ENCODE measurements at places on chromosomes 7 and 10.

DNA sequence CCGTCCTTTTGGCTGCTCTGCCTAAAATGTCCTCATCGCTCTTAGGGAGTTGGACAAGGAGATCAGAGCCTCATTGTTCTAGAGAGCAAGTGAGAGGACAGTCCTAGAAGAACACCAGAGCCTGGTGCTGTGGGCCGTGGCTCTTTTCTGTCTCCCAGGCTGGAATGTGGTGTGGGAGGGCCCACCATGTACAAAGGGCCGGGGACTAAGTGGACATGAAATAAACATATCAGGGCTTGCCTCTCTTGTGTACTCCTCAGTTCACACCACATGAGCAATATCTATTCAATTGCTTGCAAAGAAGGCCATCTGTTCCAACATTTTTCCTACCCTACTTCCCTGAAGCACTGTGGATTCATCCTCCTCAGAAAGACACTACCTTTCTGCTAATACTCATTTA, 510.4 kb downstream of the SUGCT start:
- DNase-seq: no peak

DNA sequence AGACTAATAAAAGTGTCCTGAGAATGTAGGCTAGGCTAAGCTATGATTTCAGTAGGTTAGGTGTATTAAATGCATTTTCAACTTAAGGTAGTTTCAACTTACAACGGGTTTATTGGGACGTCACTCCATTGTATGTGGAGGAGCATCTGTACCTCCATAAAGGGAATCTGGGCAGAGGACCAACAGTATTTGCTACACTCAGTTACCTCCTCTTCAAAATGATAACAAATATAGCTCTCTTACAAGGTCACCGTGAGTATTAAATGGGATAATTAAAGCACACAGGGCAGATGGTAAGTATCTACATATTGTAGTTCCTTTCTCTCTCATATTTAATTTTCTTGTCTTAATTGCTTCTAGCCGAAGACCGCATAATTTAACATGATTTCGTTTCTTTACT, 59.0 kb upstream of the FGL2 start:
- no peak for DNase-seq

DNA sequence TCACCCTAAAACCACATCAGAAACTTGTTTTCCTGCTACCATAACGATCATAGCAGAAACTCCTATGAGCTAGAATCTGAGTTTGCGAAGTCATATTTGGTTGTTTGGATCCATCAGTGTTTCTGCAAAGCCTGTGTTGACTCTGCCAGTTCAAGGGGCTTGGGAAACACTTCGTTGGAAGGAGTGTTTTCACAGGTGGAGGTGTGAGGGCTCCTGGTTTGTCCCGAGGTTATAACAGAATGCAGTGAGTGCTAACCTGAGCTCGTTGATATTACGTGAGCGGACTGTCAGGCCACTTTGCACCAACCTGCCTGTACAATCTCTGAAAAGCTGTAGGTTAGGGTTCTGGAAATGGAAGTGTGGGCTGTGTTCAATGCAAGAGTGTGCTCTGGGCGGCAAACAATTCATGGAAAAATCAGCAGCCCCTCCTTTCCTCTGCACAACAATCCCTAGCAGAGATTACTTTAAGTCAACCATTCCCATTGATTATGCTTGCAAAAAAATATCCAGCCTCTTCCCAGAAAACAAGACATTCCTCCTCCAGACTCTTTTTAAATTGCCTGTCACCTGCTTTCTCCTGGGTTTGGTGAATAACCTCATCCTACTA, 622.0 kb downstream of the TYW1 start:
- DNase-seq: no peak

DNA sequence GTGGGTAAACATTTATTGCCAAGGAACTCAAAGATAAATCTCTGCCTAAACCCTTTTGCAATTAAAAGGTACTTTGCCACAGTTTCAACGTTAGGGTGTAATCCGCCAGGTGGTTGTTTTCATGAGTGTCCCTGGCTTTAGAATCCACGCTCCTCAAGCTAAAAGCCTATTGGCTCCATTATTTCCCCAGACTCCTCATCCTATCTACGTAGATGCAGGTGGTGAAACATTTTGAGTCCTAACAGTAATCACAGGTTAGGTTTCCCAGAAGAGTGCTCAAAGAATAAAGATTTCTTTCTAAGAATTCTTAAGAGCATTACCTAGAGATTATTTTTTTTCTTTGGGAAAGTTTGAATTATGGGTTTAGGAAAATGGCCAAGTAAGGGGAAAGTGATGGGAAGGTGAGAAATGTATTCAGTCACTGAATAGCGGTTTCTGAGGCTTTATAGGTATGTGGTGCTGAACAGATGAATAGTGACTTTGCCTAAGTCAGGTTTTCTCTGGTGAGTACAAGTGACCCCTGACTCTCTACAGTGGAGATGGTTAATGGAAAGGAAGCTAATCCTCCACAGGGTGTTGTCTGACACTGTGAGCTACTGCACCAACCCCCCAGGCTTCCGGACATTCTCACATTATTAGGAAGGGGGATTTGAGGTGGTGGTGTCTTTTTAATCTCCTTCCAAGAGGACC, 60.2 kb downstream of the NRP1 start:
- DNase-seq: no peak

GRCh38 chr7:55486192-55486590, 86.1 kb downstream of the VOPP1 start:
- no peak for DNase-seq
